ENCODE measurements at places on chromosomes 2 and 18.

DNA sequence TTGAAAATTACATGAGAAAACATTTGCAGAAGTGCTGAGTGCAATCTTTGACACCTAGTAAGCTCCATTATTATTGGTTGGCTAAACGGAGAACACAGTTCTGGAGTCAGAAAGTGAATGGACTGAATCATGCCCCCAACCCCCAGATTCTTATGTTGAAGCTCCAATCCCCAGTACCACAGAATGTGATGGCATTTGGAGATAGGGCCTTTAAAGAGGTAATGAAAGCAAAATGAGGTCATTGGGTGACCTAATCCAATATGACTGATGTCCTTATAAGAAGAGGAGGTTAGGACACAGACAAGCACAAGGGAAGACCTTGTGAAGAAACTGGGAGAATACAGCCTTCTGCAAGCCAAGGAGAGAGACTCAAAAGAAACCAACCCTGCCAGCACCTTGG is 200.9 kb upstream of the EPAS1 start:
- no peak for DNase-seq

DNA sequence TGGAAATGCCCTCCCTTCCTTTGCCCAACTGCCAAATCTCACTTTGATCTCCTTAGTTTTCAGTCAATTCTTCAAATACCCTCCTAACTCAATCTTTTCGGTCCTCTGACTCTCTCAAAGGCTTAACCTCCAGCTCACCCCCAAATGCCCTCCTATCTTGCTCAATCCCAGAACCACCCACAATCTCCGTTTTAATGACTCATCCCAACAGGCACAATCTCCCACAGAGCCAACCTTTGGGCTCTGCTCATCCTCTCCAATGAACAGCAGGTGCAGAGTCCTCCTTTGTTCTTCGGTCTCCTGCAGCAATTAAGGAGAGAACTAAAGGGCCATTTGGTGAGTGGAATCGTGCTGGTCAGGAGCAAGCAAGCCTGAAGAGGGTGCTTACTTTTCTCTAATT is 366.1 kb upstream of the CRIM1 start:
- DNase-seq = no peak

DNA sequence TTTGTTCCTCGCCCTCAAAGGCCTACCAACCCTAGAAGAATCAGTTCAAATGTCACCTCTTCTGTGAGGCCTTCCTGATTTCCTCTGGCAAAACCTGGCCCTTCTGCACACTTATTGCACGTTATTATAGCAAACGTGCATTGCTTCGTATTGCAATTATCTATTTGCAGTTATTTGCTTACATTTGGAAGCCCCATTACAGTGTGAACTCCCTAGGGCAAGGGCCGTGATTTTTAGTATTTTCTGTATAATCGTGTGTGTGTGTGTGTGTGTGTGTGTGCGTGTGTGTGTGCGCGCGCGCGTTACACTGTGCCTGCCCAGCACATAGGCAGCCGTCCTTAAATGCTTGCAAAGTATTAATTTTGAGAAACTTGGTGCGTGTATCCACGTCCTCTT is 460 bp upstream of the SEMA4F start:
- DNase-seq = no peak

DNA sequence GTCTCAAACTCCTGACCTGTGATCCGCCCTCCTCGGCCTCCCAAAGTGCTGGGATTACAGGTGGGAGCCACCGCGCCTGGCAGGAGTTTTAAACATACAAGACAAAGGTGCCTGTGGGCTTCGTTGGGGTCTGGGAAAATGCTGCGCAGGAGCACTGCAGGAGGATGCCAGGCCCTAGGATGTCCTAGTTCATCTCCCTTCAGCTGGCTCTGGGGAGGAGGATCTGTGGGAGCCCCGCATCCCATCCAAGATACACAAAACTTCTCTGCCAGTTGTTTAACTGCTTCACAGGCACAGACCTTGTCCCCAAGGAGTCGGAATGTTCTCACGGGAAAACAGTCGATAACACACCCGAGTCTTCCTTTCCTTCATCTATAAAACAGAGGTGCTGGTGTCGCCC is 89.1 kb downstream of the POLR1A start:
- no peak for DNase-seq

DNA sequence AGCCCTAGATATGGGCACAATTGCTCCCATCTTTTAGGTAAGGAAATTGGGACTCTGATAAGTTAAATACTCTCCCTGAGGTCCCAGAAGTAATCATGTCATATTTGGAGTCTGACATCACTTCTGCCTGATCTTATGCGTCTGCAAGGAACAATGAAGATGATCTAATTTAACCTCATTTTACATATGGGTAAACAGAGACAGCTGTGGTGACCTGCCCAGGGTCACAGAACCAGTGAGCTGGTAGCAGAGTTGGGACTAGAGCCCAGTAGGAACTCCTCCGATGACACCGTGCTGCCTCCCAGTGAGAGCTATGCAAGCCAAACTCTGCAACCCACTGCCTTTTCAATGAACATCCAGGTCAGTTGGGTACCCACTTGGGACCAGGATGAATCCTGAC is 17.8 kb downstream of the CTAGE1 start:
- no peak for DNase-seq

DNA sequence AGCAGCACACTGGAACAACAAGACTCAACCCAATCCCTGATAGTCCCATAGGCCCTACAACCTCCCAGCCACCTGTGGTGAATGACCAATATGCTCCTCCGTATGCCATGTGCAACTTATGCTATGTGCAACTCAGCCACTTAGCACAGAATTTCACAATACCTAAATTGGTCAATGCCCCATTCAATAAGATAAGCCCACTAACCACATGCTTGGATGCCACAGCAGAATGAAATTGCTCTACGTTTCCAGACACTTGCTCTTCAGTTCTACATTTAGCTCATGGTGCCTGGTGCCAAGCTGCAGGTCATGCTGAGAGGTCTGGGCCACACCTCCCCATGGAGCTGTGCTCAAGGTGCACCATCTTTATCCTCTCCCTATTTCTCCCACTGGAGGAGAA is 159.8 kb downstream of the EN1 start:
- no peak for DNase-seq

DNA sequence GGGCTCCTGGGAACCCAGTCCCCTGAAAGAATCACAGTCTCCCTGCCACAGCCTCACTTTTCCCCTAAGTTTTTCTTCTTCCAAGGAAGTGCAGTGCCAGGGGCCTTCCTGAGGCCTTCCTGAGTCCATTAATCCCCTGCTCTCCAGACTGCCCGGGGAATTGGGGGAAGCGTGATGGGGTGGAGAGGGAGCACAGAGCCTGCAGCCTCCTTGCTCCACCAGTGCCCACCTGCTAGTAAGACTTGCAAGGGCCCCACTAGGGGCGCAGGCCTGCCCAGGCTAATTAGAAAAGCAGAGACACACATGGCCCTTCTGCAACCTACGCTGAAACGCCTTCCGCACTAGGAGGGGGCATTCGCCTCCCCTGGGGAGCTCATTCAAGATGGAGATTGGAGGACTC is 110.6 kb downstream of the MRO start:
- DNase-seq = no peak
